Left hindlimb (tissue), 1 donor: ENCODE measurements at places on chromosomes 13 and 19.

- DNase-seq, result no peak
Observed at GRCh38 chr13:79602936-79603335, 122.0 kb downstream of the NDFIP2 start.

DNA sequence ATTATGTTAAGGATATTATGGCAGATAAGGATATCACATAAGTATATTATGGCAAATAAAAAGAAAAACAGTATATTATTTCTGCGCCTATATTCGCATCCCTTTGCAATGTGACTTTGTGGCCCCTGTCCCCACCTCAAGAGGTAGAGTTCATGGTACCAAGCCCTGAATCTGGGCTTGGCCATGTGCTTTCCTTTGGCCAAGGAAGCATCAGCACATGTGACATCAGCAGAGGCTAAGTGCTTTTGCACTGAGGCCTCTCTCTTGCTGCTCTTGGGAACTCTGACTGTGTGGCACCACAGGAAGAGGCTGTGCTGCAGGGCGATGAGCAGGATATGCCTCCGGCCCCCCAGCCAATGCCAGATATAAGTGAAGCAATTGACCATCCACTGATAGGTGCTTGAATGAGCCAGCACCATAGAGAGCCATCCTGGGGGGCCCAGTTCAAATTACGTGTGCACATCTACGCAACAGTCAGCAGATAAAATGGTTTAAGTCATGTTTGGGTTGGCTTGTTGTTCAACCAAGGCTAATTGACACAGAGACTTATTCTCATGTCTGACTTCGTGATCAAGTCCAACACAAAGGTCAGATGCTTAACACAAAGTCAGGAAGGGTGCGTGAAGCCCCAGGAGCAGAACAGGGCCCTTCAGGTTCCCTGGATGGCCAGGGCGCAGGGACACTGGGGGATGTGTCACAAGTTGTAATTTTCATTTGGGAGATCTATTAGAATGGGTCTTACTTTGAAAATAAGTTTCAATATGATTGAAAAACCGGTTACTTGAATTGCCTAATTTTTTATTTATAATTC is 173.3 kb downstream of the COL4A1 start:
- no peak for DNase-seq

DNA sequence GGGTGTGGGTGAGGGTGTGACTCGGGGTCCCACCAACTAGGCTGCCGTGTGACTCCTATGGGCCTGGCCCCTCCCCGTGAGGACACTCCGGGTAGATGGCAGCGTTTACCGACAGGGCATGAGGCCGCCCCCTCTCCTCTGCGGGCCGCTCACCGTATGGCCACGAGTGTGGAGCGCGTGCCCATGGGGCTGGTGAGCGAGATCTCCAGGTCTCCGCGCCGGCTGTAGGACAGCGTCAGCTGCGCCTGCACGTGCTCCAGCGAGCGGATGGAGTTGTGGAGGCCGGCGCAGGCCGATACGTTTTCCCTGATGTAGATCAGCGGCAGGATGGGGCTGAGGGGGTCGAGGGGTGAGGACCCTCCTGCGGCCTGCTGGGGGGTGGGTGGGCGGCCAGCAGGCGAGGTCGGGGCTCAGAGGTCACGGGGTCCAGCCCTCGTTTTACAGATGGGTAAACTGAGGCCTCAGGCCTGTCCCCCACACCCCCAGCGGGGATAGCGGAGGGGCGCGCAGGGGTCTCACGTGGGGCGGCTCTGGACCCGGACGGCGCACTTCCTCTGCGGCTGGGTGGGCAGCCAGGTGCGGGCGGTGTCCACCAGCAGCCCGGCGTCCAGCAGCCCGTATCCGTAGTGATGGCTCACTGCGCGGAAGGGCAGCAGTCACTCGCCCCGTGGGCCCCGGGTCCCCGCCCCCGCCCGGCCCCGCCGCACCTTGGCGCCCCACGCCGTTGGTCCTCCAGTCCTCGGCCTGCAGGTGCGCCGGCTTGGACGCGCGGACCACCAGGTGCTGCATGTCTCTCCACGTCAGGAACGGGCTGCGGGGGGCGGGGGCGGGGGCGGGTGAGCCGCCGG is 4.3 kb upstream of the C19orf25 start:
- DNase-seq, result peak; percentile 25

DNA sequence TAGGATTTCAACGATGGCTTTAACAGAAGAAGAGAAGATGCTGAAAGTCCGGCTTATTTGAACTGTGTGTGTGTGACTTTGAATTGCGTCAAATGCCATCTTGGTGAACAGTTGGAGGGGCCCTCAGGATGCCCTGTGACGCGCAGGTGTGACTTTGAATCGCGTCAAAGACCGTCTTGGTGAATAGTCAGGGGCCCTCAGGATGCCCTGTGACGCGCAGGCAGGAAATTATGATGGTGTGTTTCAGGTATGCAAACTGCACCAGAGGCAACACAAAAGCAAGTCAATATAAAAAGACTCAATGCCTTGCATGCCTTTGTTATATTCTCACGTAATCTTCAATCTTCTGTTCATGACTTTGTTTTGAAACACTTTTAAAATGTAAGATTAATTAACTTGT is 29.2 kb downstream of the ATP11A start:
- no peak for DNase-seq

GRCh38 chr13:32759152-32759551 is 172.9 kb downstream of the PDS5B start:
- no peak for DNase-seq

- no peak for DNase-seq
Observed at GRCh38 chr13:71412231-71412630, 454.8 kb downstream of the DACH1 start.

DNA sequence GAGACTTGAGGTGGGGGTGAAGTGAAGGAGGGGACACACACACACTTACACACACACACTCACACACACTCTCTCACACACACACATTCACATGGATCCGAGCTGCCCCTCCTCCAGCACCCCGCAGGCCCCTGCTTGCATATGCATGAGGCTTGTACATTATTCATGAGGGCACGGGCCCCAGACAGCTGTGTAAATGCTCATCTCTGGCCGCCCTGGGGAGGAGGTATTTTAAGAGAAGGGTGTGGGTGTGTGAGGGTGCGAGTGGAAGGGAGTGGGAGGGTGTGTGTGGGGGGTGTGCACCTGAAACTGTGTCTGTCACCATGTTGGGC is 2.4 kb downstream of the NCAN start:
- DNase-seq, result no peak

- DNase-seq, result no peak
Observed at GRCh38 chr13:104823709-104824108, 1711.8 kb downstream of the EFNB2 start.

GRCh38 chr13:65940720-65941119 is 1289.4 kb downstream of the PCDH9 start:
- no peak for DNase-seq

DNA sequence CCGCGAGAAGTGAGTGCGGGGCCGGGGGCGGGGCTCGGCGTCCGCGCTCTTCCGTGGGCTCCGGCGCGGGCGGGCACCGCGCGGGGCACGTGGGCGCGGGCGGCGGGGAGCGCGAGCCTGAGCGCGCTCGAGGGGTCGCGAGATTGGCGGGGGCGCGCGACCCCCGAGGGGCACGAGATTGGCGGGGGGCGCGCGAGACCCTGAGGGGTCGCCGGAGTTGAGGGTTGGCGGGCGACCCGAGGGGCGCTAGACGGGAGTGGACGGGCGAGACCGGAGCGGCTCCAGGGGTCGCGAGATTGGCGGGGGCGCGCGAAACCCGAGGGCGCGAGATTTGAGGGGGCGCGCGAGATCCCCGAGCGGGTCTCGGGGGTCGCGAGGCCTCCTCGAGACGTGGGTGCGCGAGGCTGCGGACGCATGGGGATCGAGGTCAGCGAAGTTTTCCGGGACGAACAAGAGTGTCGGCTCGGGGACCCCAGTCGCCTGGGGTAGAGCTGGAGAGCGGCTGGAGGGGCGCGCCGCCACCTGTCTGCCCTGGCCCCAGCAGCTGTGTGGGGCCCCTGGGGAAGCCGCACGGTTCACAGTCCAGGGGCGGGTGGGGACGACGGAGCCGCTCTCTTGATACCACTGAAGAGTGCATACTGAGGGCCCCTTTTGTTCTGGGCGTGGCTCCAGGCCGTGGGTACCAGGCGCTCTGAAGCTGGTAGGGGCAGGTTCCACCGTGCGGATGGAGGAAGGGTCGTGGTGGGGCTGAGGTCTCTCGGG is 682 bp downstream of the SSBP4 start:
- peak; percentile 62 for DNase-seq

DNA sequence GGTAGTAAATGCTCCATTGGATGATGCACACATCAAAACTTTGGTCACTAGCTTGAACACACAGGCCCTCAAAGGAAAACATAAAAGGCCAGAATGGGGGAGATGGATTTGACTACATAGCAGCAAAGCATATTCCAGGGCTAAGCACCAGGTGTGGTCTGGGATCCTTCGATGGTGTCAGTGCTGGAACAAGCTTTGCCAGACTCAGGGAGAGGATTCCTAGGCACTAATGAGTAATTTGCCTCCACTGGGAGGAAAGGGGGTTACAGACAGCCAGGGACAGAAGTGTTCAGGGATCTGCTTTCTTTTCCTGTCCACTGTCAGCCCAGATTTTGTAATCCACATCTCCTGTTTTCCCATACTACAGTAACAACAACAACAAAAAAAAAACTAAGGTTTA is 157.2 kb upstream of the OBI1 start:
- no peak for DNase-seq
